ENCODE measurements at places on chromosomes 1 and 21. TPM values are rescaled to one million over a fixed set of nuclear protein-coding genes. Genes with fewer than 3 reads are reported as not detected.

GRCh38 chr1:205342986-205343385 is 13.7 kb downstream of the KLHDC8A start:
- DNase-seq: no peak

- DNase-seq: no peak
These were observed 59.0 kb upstream of the CACYBP start for GRCh38 chr1:174940646-174941175.

Gene PYHIN1
- not detected for total RNA-seq

Gene SAMSN1
- 1.4 TPM for total RNA-seq

DNA sequence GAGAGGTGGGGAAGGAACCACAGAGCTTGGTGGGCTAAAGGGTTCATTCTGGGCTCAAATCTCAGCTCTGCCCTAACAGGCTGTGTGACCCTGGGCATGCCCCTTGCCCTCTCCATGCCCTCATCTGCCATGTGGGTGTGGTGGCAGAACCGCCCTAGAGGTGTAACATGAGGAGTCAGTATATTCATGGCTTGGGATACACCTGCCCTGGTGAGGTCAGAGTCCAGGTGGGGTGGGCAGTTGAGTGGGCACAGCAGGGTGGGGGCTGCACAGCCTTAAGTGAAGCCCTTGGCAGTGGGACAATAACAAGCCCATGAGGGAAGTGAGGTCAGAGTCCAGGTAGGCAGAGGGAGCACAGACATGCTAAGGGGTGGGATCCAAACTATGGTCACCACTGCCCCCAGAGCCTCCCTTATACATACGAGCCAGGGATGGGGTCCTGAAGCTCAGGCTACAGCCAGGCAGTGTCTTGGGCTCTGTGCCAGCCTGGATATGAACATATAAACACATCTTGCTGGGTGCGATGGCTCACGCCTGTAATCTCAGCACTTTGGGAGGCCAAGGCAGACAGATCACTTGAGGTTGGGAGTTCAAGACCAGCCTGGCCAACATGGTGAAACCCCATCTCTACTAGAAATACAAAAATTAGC is 59.0 kb upstream of the EFHD2 start:
- DNase-seq: no peak
